ENCODE measurements at places on chromosomes 2 and 18.

- no peaks in the 10 kb centered on the region for H3K36me3 ChIP-seq
- H3K27me3 ChIP-seq, result peaks cover 5% of the 10 kb centered on the region
- no peak for DNase-seq
These were observed 192.2 kb upstream of the HS6ST1 start for GRCh38 chr2:128510701-128511397.

DNA sequence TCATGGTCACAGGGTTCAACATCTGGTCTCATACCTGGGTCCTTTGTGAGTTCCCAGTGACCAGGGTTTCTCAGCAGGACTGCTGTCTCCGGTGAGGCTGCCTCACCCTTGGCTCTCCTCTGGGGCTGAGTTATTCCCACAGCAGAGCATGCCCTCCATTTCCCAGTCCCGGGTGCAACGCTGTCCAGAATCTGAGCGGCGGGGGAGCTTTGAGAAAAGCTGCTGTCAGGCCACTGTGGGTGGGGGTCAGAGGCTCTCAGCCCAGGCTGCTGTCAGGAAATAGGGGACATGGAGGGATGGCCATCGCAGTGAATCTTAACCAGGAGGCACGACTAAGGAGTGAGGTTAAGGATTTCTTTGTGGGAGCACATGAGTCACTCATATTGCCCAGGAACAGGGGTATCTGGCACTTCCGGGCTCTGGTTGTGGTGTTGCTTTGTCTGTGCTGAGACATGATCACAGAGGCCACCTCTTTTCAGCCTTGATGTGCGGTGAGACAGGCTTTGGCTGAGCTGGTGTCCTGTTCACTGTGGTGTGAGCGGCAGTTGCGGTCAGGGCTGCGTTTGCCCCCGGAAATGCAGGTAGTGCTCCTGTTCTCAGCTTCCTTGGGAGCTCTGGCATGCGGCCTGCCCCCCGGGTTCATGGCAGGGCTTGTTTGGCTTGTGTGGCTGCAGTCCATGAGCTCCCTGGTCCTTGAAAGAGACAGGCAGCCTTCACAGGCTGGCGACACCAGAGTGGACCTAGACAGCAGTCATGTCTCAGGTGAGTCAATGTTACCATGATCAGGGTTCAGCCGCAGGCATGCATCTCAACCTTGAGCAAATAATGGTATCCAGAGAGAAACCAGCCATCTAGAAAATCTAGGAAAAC is 310.7 kb upstream of the MYT1L start:
- no peak for DNase-seq
- H3K4me3 ChIP-seq, result no peak overlapping the region
- H3K27me3 ChIP-seq, result peaks cover 4% of the 10 kb centered on the region
- H3K27ac ChIP-seq, result no peak overlapping the region
- H3K36me3 ChIP-seq, result peaks cover 11% of the 10 kb centered on the region

GRCh38 chr18:41933778-41934177 is 21.3 kb upstream of the PIK3C3 start:
- DNase-seq, result no peak
- peaks cover 8% of the 10 kb centered on the region for H3K27me3 ChIP-seq
- H3K36me3 ChIP-seq, result peaks cover 11% of the 10 kb centered on the region
- no peak overlapping the region for H3K27ac ChIP-seq
- H3K4me3 ChIP-seq, result no peak overlapping the region

DNA sequence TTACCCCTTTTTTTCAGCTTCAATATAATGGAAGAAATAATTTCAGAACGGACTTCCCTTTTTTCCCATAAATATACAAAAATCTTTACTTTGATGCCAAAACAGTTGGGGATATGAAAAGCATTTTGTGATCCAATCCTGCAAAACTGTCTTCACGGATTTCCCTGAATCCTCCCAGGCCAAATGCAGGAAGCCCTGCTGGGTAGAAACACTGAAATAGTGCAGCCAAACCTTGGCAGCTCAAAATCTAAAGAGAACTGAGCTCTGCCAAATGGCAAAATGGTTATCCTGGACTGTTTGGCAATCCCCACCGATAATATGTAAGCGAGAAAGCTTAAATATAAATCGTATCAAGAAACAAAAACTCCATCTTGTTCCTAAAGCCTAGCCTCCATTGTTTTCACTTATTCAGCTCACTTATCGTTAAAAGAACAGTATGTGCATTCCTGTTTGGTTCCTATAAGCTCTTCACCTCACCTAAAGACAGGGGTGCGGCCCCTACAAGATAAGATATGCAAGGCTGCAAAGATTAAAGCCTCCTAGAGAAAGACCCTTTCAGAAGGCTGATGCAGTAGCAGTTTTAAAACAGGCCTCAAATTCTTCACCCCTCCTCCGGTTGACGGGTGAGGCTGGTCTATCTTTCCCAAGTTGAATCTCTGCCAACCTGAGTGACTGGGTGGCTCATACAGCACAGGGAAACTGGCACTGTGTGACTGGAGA is 48.6 kb downstream of the LAMA1 start:
- DNase-seq, result no peak
- no peaks in the 10 kb centered on the region for H3K27me3 ChIP-seq
- H3K4me1 ChIP-seq, result no peaks in the 10 kb centered on the region
- H3K4me3 ChIP-seq, result no peak overlapping the region
- no peak overlapping the region for H3K27ac ChIP-seq
- no peaks in the 10 kb centered on the region for H3K36me3 ChIP-seq

- no peak overlapping the region for H3K27ac ChIP-seq
- peaks cover 9% of the 10 kb centered on the region for H3K27me3 ChIP-seq
These were observed 790.5 kb upstream of the ID2 start for GRCh38 chr2:7891312-7891711.

- H3K4me1 ChIP-seq, result no peaks in the 10 kb centered on the region
- no peaks in the 10 kb centered on the region for H3K36me3 ChIP-seq
- H3K27me3 ChIP-seq, result peaks cover 12% of the 10 kb centered on the region
- no peak overlapping the region for H3K27ac ChIP-seq
- no peak overlapping the region for H3K4me3 ChIP-seq
- DNase-seq, result no peak
These were observed 14.4 kb upstream of the SMIM21 start for GRCh38 chr18:75441896-75442295.

DNA sequence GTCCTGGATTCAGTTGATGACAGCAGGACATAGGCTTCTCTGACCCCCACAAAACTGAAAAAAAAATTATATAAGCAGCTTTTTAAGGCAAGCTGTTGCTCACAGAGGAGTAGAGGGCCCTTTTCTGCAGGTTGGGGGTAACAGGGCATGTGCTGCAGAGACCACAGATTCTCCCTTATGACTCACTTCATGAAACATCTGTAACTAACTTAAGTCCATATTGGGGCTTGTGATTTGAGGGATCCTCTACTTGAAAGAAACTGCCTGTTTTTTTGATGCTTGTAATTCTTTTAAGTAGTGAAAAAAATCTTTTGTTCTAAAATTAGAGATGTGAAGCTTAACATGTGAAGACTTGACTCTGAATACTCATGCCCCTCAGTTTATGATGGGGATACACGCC is 33.4 kb downstream of the XRCC5 start:
- no peak for DNase-seq
- no peak overlapping the region for H3K4me3 ChIP-seq
- peaks cover 12% of the 10 kb centered on the region for H3K36me3 ChIP-seq
- no peak overlapping the region for H3K27ac ChIP-seq
- no peaks in the 10 kb centered on the region for H3K27me3 ChIP-seq

- DNase-seq, result peak; percentile 76
- peak overlapping the region; percentile 39 for H3K27ac ChIP-seq
- peaks cover 31% of the 10 kb centered on the region for H3K4me1 ChIP-seq
- H3K36me3 ChIP-seq, result no peaks in the 10 kb centered on the region
- H3K27me3 ChIP-seq, result peaks cover 15% of the 10 kb centered on the region
- peak overlapping the region; percentile 75 for H3K4me3 ChIP-seq
These were observed 66.8 kb downstream of the HNRNPLL start for GRCh38 chr2:38535744-38536506.

GRCh38 chr2:48519593-48519992 is 10.4 kb upstream of the STON1 start:
- H3K27me3 ChIP-seq, result no peaks in the 10 kb centered on the region
- peaks cover 20% of the 10 kb centered on the region for H3K4me1 ChIP-seq
- DNase-seq, result no peak
- H3K36me3 ChIP-seq, result peaks cover 37% of the 10 kb centered on the region
- H3K27ac ChIP-seq, result peak overlapping the region; percentile 39

- no peak for DNase-seq
- peaks cover 7% of the 10 kb centered on the region for H3K27me3 ChIP-seq
- no peaks in the 10 kb centered on the region for H3K4me1 ChIP-seq
- H3K36me3 ChIP-seq, result no peaks in the 10 kb centered on the region
These were observed 379.6 kb downstream of the HRH4 start for GRCh38 chr18:24840051-24840450.

- H3K4me3 ChIP-seq, result no peak overlapping the region
- H3K4me1 ChIP-seq, result peaks cover 44% of the 10 kb centered on the region
- H3K27ac ChIP-seq, result no peak overlapping the region
- no peaks in the 10 kb centered on the region for H3K27me3 ChIP-seq
These were observed 317.6 kb downstream of the PRKCE start for GRCh38 chr2:45968946-45969584.

- no peak for DNase-seq
- H3K4me1 ChIP-seq, result no peaks in the 10 kb centered on the region
- no peak overlapping the region for H3K4me3 ChIP-seq
- no peaks in the 10 kb centered on the region for H3K36me3 ChIP-seq
These were observed 160.5 kb downstream of the UBE2E3 start for GRCh38 chr2:181140928-181141327.

- H3K27ac ChIP-seq, result peak overlapping the region; percentile 44
- peak overlapping the region; percentile 60 for H3K4me3 ChIP-seq
- DNase-seq, result no peak
- peaks cover 38% of the 10 kb centered on the region for H3K4me1 ChIP-seq
- peaks cover 45% of the 10 kb centered on the region for H3K36me3 ChIP-seq
These were observed 18.9 kb downstream of the ATG16L1 start for GRCh38 chr2:233270366-233270765.

DNA sequence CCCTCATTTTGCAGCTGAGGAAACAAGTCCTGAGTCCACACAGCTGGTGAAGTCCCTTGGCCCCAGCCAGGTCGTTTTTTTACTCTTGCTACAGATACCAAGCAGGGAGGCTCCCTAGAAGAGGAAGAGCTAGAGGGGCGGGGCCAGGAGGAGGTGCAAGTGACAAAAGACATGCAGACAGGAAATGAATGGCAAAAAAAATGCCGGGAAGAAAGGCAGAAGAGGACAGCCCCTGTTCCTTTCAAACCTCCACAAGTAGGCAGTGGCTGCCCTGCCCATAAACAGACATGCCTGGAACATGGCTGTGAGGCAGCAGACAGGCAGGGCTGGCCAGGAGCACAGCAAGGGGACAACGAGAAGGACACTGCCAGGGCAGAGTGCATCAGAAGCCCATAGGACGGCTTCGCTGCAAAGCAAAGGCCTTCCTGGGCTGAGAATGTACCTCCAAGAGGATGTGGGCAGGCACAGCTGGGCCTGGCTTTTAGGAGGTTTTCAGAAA is 108.7 kb downstream of the ZBTB7C start:
- H3K27ac ChIP-seq, result no peak overlapping the region
- no peaks in the 10 kb centered on the region for H3K4me1 ChIP-seq
- DNase-seq, result no peak
- H3K27me3 ChIP-seq, result peaks cover 15% of the 10 kb centered on the region

- H3K36me3 ChIP-seq, result no peaks in the 10 kb centered on the region
- no peak for DNase-seq
- H3K4me3 ChIP-seq, result no peak overlapping the region
- H3K27me3 ChIP-seq, result no peaks in the 10 kb centered on the region
These were observed 72.4 kb downstream of the TGOLN2 start for GRCh38 chr2:85255456-85255812.

- DNase-seq, result no peak
- no peak overlapping the region for H3K27ac ChIP-seq
- H3K4me3 ChIP-seq, result no peak overlapping the region
These were observed 221.9 kb upstream of the COL3A1 start for GRCh38 chr2:188752311-188752710.

DNA sequence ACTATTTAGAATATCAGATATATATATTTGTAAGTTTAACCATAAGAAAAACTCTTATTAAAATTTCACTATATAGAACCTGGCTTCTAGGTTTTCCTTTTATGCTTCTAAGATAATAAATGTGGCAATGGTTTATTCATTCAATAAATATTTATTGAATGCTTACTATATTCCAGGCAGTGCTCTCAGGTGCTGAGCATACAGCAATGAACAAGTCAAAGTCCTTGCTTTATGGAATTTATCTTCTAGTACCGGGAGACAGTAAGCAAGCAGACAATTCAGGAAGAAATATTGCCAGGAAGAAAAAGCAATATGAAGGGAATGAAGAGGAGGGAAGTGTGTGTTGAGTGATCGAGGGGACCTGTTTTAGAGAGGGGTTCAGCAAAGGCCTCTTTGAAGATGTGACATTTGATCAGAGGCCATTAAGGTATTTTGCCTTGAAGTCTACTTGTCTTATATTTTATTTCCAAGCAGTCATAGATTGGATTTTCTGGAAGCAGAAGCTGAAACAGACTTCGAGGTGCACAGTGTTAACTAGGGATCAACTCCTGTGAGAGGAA is 94.5 kb upstream of the LYPD6 start:
- no peaks in the 10 kb centered on the region for H3K4me1 ChIP-seq
- no peak overlapping the region for H3K4me3 ChIP-seq
- H3K27ac ChIP-seq, result no peak overlapping the region
- no peaks in the 10 kb centered on the region for H3K27me3 ChIP-seq

DNA sequence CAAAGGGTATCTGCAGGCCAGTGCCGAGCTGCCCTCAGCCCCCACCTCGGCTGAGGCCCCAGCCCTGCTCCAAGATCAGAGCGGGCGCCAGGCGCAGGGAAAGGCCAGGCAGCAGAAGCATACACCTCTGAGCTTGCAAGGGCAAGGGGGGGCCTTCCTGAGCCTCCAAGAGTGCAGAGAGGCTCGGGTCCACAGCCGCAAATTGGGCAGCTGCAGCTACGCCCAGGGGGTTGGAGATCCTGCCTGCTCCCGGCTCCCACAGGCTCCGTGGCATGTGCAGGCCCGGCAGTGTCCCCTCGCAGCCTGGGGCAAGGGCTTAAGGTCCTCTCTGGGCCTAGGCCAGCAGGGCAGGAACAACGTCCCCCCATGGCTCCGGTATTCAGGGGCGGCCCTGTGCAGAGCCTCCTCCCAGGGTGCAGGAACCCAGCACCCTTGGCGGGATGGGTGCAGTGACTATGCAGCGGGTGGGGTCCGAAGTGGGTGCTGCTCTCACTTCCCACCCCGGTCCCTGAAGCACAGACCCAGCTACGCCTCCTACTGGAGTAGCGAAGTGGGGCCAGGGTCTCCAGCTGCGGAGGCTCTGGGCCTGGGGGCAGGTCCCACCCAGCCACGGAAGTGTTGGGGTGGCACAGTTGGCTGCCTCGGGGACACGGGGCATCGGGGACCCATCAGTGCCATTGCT is 120.2 kb upstream of the TMEFF2 start:
- H3K27me3 ChIP-seq, result no peaks in the 10 kb centered on the region
- H3K27ac ChIP-seq, result no peak overlapping the region
- no peaks in the 10 kb centered on the region for H3K36me3 ChIP-seq
- H3K4me1 ChIP-seq, result peaks cover 4% of the 10 kb centered on the region
- no peak overlapping the region for H3K4me3 ChIP-seq

DNA sequence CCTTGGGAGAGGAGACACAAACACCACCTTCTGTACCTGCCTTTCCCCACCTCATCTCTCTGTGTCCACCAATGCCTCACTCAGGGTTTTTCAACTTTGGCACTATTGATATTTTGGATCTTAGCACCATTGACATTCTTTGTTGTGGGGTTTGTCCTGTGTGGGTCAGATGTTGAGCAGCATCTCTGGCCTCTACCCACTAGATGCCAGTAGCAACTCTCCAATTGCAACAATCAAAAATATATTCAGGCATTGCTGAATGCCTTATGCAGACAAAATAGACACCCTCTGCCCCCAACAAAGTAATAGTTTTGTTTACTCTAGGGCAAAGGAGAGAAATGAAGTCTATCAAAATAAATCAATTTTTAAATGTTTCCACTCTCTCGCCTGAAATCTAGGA is 1384.3 kb upstream of the NXPH2 start:
- no peaks in the 10 kb centered on the region for H3K36me3 ChIP-seq
- no peaks in the 10 kb centered on the region for H3K27me3 ChIP-seq
- no peaks in the 10 kb centered on the region for H3K4me1 ChIP-seq
- DNase-seq, result no peak

Measured in naive B cell (primary cell).